HAP-1 (cell line): ENCODE measurements at places on chromosomes 1 and 21.

DNA sequence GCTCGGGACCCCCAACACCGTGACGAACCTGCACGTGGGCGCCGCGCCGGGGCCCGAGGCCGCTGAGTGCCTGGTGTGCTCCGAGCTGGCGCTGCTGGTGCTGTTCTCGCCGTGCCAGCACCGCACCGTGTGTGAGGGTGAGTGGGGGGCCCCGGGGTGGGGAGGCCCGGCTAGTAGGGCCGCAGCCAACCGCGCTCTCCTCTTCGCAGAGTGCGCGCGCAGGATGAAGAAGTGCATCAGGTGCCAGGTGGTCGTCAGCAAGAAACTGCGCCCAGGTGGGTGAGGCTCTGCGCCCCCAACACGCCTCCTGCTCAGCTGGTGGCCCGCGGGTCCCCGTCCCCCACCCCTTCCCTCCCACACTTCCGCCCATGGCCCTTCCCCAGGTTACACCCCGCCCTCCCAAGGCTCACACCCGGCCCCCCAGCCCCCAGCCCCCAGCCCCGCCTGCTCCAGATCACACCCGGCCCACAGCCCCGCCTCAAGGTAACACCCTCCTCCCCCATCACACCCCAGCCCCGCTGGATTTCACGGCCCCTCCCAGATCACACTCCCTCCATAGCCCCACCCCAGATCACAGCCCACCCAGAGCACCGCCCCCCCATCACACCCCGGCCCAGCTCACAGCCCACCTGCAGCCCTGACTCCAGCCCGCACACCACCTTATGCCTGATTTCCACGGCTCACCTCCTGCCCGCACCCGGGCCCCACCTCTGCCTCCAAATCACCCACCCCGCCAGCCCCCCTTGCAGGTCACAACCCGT, 2.4 kb upstream of the MMP23B start:
- no peak for DNase-seq

DNA sequence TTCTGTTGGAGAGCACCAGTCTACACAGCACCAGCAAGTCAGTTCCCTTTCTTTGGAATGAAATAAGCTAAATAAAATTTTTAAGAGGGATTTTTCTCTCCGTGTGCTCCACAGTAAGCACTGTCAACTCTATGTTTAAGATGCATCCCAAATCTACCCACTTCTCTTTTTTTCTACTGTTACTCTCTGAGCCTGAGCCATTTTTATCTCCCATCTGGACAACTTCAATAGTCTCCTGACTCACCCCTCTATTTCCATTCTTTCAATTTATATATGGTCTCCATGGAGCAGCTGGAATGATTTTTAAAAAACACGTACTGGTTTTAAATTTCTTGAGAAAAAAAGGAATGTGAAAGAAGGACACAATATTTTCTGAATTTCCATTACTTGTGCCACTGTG, 24.7 kb upstream of the CCT8 start:
- DNase-seq, result no peak

GRCh38 chr1:230807561-230808280, 60.5 kb downstream of the CAPN9 start:
- no peak for DNase-seq

- DNase-seq, result peak; percentile 25
These were observed 45.7 kb downstream of the ACOT7 start for GRCh38 chr1:6347641-6348487.

- no peak for DNase-seq
These were observed 6.6 kb upstream of the RNU1-2 start for GRCh38 chr1:16888860-16889816.
